ENCODE measurements at places on chromosomes 2 and 18.

GRCh38 chr2:73284296-73285158 lies at the start of gene FBXO41:
TSS of gene FBXO41 (minus strand) at chr2:73284478. CDS start at chr2:73269630, 14,848 bp downstream.
- DNase-seq, result no peak

DNA sequence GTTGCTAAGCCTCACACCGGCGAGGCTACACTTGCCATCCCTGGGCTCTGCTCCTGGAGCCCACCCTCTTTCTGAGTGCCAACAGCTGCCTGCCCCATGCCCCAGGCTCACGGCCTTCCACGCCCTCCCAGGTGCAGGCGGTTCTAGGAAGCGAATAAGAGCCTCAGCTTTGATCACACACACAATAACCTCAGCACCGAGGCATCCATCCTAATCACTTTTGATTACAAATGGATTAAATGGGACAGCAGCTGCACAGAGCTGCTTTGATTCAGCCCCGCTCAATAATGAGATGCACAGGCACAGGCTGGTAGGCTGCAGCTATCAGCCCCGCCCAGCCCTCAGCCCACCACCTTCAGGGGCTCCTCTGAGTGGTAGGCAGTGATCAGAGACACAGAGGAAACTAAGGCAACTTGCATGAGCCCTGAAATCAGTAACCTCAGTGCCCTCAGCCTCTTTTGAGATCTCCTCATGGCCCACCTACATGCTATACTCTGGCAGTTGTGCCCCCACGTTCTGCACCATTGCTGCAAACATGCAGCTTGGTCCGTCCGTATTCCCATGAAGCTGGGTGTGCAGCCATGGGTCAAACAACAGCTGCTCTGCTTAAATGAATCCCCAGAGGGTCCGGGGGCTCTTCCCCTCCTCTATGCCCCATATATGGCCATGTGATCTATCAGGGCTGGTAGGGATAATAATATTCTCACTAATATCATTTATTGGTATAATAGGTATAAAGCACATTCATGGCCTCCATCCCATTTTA lies 171.4 kb downstream of the SETBP1 start:
- DNase-seq, result no peak

GRCh38 chr2:197263077-197263476 lies 47.5 kb downstream of the ANKRD44 start:
- DNase-seq, result no peak

DNA sequence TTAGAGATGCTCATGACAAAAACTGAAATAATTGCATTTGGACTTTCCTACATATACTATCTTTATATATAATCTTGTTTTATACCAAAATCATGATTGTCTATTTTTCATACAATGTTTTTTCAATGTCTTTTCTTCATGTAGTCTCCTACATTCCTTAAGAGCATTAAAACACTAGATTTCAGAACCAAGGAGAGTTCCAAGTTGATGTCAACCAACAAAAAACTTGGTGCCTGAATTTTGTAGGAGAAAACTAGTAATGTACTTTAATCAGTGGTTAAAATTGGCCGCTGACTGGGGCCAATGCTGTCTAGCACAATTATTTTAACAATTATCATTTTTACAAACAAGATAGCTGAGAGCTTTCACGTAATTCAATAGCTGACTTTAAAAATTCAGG lies 678.8 kb downstream of the DCC start:
- DNase-seq, result no peak
